ENCODE measurements at places on chromosomes 11 and 22. TPM values are rescaled to one million over a fixed set of nuclear protein-coding genes. Genes with fewer than 3 reads are reported as not detected.

DNA sequence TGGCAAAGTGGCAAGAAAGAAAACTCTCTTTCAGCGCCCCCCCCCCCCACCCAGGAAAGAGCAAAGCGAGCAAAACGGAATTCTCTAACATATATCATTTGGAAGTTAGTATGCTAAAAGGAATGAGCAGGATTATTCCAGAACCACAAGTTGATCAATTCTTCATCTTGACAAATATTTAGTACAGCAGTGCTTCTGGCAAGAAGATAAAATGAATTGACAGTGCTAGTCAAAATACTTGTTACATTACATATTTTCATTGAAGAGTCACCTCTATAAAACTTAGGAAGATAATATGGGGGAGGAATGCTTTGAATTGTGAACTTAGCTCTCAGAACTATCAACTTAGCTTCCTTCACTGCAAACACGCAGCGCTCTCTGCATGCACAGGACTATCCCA, 377.4 kb downstream of the DYNC2H1 start:
- no peak for DNase-seq

BRSK2 gene
- total RNA-seq: not detected

CWF19L2 gene
- total RNA-seq: 14.8 TPM

DNA sequence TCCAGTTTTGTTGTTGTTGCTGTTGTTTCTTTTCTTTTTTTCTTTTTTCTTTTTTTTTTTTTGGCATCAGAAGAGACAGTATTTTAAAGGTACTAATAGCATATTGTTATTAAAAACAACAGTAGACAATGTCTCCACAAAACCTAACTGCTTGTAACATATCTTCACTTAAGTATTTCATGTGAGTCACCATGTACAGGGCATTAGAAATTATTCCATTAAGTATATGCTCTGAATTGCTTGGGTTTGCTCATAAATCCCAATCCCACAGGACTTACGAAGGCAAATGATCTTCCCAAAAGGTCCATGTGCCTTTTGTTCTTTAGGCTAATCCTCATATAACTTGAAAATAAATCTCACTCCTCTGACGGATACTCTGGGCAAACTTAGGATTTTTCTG, 35.9 kb downstream of the MAP6 start:
- DNase-seq: no peak

- DNase-seq: no peak
Observed at GRCh38 chr11:113531575-113532451, 56.6 kb upstream of the DRD2 start.

POLDIP3 gene
- total RNA-seq: 25.0 TPM

TENM4 gene
- 4.4 TPM for total RNA-seq

- no peak for DNase-seq
Observed at GRCh38 chr11:87438416-87438815, 400.7 kb downstream of the TMEM135 start.

All from omental fat pad (tissue), 4 donors.